ENCODE measurements at places on chromosomes 7 and 10.

- no peak for DNase-seq
Measured at GRCh38 chr7:123770378-123770777, 21.6 kb upstream of the WASL start.

DNA sequence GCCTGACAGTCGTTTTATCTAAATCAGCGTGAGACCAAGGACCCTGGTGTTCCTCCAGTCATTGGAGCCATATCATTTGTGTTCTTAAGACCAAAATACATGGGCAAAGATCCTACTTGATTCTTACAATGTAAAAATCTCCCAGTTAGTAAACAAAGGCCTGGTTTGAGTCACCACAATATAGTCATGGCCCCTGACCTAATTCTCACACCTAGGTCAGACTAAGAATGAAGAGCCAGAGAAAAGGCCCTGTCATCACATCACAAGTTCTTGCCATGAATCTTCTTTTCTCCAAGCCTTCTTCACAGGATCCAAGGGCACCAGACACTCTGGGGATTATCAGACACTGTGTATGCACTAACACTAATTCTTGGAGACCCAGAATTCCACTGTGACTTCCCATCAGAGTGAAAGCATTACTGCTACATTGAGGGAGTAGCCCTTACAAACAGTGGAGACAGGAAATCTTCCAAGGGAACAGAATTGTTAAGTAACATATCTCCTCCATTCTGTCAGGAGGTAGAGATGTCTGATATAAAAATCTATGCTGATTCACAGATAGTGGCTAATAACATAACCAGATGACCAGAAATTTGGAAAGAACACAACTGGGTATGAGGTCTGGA lies 7.6 kb upstream of the ERVW-1 start:
- no peak for DNase-seq

DNA sequence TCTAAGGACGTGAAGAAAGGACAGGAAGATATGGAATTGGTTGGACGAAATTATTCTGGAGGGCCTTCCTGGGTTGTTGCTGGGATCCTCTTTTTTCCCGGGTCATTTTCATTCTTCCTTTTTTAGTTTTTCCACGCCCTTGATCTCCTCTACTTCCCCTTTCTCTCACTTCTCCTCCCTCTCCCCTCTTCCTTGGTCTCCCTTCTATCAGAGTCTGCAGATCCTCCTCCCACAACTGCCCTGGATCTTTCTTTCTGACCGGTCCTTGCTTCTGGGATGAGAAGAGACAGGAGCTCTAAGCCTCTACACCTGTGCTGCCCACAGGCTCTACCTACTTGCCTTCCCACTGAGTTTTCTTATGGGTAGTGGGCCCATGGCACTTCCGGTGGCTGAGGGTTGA lies 103.7 kb upstream of the RELN start:
- DNase-seq, result no peak

DNA sequence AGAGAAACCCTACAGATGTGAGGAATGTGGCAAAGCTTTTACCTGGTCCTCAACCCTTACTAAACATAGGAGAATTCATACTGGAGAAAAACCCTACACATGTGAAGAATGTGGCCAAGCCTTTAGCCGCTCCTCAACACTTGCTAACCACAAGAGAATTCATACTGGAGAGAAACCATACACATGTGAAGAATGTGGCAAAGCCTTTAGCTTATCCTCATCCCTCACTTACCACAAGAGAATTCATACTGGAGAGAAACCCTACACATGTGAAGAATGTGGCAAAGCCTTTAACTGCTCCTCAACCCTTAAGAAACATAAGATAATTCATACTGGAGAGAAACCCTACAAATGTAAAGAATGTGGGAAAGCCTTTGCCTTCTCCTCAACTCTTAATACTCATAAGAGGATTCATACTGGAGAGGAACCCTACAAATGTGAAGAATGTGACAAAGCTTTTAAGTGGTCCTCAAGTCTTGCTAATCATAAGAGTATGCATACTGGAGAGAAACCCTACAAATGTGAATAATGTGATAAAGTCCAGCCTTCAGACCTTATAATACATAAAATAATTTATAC lies 38.2 kb downstream of the ZNF679 start:
- DNase-seq, result no peak

DNA sequence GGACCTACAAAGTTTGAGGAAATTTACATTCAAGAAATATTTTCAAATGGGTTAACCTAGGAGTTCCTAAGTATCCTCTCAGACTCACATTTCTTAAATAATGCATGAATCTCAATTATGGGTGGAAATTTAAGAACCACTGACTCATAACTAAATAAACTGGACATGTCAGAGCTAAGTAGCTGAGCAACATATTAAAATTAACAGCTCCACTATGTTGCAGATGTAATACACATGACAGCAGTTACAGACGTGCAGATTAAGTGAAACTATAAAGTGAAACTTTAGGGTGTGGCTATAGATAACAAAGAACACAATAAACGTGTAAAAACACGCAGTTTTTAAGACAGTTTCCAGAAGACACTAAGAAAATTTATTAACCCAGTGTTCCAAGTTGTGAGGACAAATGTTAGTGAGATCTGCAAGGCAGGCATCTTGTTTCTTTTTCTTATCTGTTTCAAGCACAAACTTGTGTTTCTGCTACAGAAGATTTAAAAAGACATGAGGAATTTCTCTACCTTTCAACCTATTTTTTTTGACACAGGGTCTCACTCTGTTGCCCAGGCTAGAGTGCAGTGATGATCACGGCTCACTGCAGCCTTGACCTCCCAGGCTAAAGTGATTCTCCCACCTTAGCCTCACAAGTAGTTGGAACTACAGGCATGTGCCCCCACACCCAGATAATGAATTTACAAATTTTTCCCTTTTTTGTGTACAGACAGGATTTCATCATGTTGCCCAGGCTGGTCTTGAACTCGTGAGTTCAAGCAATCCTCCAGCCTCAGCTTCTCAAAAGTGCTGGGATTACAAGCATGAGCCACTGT lies 25.3 kb downstream of the DNMBP start:
- no peak for DNase-seq

DNA sequence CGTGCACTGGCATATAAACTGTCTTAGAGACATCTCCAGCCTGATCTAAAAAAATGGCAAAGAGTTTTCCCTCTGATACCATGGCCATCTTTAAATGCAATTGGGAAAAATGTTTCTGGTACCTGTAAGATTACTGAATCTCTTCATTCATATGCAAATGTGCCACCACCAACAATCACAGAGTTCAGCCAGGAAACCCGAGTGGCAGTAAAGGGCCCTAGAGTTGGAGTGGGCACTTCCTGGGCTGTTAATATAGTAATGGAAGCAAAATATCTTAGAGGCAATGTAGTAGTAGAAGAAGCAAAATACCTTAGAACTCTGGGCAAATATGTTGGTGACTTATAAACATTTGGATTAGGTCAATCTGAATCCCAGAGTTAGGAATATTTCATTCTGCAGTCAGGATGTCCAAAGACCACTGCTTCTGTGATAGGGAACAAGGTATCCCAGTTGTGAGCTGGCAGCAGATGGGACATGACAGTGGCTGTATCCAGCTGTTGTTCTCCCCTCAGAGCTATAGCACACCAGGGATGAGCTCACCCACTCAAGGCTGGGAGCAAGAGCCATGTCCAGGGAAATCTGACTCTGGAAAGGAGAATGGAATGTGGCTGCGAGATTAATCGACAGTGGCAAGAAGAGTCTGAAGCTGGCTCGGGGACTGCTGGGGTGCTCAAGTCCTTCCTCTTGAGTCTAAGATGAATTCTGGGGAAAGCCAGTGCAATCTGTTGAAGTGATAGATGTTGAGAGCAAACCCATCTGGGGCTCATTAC lies 332.1 kb downstream of the PHTF2 start:
- DNase-seq, result no peak

GRCh38 chr10:31884386-31884785 lies 44.2 kb downstream of the ARHGAP12 start:
- no peak for DNase-seq

Data from cerebellar nuclear complex (tissue), 1 donor.